ENCODE measurements at places on chromosomes 16 and 17. TPM values are rescaled to one million over a fixed set of nuclear protein-coding genes. Genes with fewer than 3 reads are reported as not detected.

DNA sequence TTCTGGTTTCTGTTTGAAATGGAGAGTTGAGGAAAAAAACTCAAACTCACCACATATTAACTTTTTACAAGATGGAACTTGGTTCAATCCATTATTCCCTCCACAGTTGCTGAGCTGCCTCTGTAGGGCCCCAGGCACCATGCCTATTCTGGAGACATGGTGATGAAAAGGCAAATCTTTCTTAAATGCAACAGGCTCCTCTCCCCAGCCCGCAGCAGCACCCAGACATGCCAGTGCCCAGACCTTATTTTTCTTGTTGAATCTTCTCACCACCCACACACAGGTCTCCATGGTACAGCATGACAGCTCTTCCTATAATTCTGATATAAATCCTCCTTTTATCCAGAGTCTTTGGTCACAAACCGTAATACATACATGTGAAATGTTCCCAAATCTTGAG, 7.6 kb downstream of the CYTH1 start:
- H3K27me3 ChIP-seq: no peaks in the 10 kb centered on the region
- no peaks in the 10 kb centered on the region for H3K36me3 ChIP-seq
- no peaks in the 10 kb centered on the region for H3K4me1 ChIP-seq
- peak overlapping the region; percentile 13 for H3K27ac ChIP-seq
- no peak overlapping the region for H3K4me3 ChIP-seq

DNA sequence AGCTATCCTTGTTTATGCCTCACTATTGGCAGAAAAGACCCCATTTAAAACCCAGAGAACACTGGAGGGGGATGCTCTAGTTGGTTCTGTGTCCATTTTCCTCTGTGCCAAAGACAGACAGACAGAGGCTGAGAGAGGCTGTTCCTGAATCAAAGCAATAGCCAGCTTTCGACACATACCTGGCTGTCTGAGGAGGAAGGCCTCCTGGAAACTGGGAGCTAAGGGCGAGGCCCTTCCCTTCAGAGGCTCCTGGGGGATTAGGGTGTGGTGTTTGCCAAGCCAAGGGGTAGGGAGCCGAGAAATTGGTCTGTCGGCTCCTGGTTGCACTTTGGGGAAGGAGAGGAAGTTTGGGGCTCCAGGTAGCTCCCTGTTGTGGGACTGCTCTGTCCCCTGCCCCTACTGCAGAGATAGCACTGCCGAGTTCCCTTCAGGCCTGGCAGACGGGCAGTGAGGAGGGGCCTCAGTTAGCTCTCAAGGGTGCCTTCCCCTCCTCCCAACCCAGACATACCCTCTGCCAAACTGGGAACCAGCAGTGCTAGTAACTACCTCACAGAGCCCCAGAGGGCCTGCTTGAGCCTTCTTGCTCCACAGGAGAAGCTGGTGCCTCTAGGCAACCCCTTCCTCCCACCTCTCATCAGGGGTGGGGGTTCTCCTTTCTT, 56.1 kb downstream of the IGF2BP1 start:
- H3K4me1 ChIP-seq: peaks cover 36% of the 10 kb centered on the region
- H3K4me3 ChIP-seq: no peak overlapping the region
- peak; percentile 75 for DNase-seq
- H3K27me3 ChIP-seq: no peaks in the 10 kb centered on the region
- peak overlapping the region; percentile 16 for H3K27ac ChIP-seq
- peaks cover 79% of the 10 kb centered on the region for H3K36me3 ChIP-seq

GRCh38 chr17:57874434-57875289, 24.8 kb upstream of the MRPS23 start:
- H3K4me3 ChIP-seq: no peak overlapping the region
- DNase-seq: peak; percentile 99
- peaks cover 21% of the 10 kb centered on the region for H3K36me3 ChIP-seq
- H3K27ac ChIP-seq: peak overlapping the region; percentile 95
- no peaks in the 10 kb centered on the region for H3K27me3 ChIP-seq
- H3K4me1 ChIP-seq: peaks cover 25% of the 10 kb centered on the region

DNA sequence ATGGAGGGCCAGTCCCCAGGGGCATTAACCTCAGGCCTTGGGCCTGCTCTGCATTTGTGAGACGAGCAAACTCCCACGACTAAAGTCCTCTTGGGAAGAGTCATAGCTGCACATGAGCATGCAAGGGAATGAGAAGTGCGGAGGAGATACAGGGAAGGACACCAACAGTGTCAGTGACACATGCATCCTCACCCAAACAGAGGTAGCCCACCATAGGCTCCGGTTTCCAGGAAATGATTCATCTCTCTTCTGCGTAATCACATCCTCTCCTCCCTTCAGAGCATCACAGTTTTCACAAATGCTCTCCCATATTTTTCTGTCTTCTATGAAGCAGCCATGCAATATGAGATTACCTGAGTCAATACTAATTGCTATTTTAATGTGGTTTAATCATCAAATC, 725.7 kb upstream of the GOT2 start:
- H3K4me1 ChIP-seq: no peaks in the 10 kb centered on the region
- no peak for DNase-seq
- no peaks in the 10 kb centered on the region for H3K36me3 ChIP-seq

The ZNF597 gene
- 1.8 TPM for total RNA-seq

- peaks cover 29% of the 10 kb centered on the region for H3K4me1 ChIP-seq
- H3K4me3 ChIP-seq: no peak overlapping the region
- no peak overlapping the region for H3K27ac ChIP-seq
- peaks cover 65% of the 10 kb centered on the region for H3K36me3 ChIP-seq
- no peaks in the 10 kb centered on the region for H3K27me3 ChIP-seq
Measured at GRCh38 chr17:65529040-65529633, 32.3 kb downstream of the AXIN2 start.

The PROCA1 gene
- total RNA-seq: 48.8 TPM

- H3K27ac ChIP-seq: no peak overlapping the region
- H3K4me1 ChIP-seq: no peaks in the 10 kb centered on the region
- DNase-seq: no peak
- H3K27me3 ChIP-seq: no peaks in the 10 kb centered on the region
Measured at GRCh38 chr17:11948789-11949188, 48.5 kb downstream of the ZNF18 start.

- DNase-seq: no peak
- no peak overlapping the region for H3K4me3 ChIP-seq
- H3K36me3 ChIP-seq: peaks cover 27% of the 10 kb centered on the region
- no peaks in the 10 kb centered on the region for H3K4me1 ChIP-seq
- H3K27ac ChIP-seq: no peak overlapping the region
Measured at GRCh38 chr17:42775534-42776098, 2.4 kb downstream of the VPS25 start.

The CHD9NB gene
- 14.0 TPM for total RNA-seq

The TMEM88 gene
- 13.0 TPM for total RNA-seq

- no peaks in the 10 kb centered on the region for H3K4me1 ChIP-seq
- H3K27me3 ChIP-seq: no peaks in the 10 kb centered on the region
- H3K36me3 ChIP-seq: no peaks in the 10 kb centered on the region
- no peak for DNase-seq
- no peak overlapping the region for H3K27ac ChIP-seq
Measured at GRCh38 chr16:48491517-48491916, 106.3 kb upstream of the SIAH1 start.

GRCh38 chr16:89191033-89191900, 9.1 kb downstream of the SLC22A31 start:
- H3K4me3 ChIP-seq: no peak overlapping the region
- no peak overlapping the region for H3K27ac ChIP-seq

DNA sequence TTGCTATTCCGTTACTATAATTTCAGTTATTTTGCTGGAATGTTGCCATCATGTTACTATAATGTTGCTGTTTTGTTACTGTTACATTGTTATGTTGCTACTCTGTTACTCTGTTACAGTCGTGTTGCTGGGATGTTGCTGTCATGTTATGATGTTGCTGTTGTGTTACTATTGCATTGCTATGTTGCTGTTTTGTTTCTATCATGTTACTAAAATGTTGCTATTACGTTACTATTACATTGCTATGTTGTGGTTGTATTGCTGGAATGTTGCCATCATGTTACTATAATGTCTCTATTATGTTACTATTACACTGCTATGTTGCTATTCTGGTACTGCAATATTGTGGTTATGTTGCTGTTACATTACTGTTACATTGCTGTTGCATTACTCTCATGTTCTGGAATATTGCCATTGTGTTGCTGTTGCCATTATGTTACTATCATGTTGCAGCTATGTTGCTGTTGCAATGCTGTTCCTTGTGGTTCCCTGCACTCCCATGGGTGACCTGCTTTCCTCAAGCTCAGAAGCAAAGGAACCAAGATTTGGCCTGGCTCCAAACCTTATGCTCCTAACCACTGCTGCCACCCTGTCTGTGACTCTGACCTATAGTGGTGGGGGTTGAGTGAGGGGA, 64.4 kb downstream of the ABCC6 start:
- DNase-seq: no peak
- no peaks in the 10 kb centered on the region for H3K36me3 ChIP-seq
- no peak overlapping the region for H3K4me3 ChIP-seq
- H3K27me3 ChIP-seq: no peaks in the 10 kb centered on the region
- H3K4me1 ChIP-seq: no peaks in the 10 kb centered on the region
- H3K27ac ChIP-seq: no peak overlapping the region

DNA sequence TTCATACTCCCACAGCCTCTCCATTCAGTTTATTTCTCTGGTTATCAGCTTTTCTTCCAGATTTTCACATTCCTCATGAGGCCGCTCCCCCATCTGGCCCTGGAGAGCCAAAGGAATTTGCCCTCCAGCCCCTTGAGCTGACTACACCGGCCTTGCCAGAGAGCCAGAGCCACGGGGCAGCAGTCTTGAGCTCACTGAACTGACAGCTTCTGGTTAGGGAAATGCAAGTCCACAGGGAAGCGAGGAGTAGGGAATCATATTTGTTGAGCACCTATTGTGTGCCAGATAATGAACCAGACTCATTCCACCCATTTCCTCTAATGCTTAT, 102.4 kb downstream of the ABCC12 start:
- H3K27me3 ChIP-seq: no peaks in the 10 kb centered on the region
- H3K4me3 ChIP-seq: peak overlapping the region; percentile 57
- H3K27ac ChIP-seq: peak overlapping the region; percentile 76
- DNase-seq: peak; percentile 88
- H3K4me1 ChIP-seq: peaks cover 36% of the 10 kb centered on the region

DNA sequence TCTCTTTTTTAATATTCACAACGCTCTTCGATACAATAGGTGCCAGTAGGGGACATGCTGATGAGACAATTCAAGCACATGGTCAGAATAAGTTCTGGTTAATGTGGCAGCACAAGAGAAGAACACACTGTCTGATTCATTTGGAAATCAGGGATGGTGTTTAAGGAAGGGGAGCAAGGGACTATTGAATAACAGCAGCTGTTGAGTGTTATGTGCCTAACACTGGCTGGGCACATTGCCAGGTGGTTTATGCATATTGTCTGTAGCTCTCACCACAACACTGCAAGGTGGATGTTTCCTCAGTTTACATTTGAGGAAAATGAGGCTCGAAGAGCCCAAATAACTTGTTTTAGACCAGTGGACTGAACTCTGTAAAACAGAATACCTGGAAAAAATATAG, 44.2 kb downstream of the LYRM9 start:
- no peak overlapping the region for H3K27ac ChIP-seq
- DNase-seq: no peak
- no peak overlapping the region for H3K4me3 ChIP-seq
- H3K36me3 ChIP-seq: no peaks in the 10 kb centered on the region
- H3K4me1 ChIP-seq: no peaks in the 10 kb centered on the region

The RAMP2 gene
- 5.1 TPM for total RNA-seq

The MAPK7 gene
- total RNA-seq: 37.7 TPM

Measured in endodermal cell (in vitro differentiated cells).